HTR-8/SVneo (cell line): ENCODE measurements at places on chromosomes 2 and 18.

DNA sequence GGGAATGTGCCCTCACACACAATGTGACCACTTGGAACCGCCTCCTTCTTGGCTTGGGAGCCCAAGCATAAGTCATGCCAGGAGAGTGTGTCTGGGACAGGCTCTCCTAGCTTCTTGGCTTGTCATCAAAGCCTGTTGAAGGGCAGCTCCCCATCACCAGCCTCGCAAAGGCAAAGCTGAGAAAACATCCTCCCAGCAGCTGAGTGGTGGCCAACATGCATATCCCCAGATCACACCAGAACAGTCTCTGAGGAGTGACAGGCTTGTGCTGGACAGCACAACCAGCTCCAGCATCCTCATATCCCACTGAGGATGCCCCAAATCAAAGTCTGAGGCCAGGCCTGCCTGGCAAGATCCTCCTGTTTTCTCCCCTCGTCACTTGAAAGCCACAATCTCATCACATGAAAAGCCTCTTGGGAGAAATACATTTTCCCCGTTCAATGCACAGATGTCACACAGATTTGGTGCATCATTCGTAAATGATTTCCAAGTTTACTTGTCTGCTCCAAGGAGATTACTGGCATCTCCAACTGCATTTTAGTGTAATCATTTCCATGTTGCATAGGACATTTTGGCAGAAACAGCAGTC is 269.3 kb downstream of the TTC32 start:
- no peak for DNase-seq

GRCh38 chr2:231239751-231240150 is 41.3 kb downstream of the ARMC9 start:
- DNase-seq, result no peak

GRCh38 chr2:218028189-218028495 is 25.3 kb upstream of the TNS1 start:
- DNase-seq, result no peak

GRCh38 chr2:26569216-26570082 is 71.7 kb downstream of the CIB4 start:
- DNase-seq, result no peak

DNA sequence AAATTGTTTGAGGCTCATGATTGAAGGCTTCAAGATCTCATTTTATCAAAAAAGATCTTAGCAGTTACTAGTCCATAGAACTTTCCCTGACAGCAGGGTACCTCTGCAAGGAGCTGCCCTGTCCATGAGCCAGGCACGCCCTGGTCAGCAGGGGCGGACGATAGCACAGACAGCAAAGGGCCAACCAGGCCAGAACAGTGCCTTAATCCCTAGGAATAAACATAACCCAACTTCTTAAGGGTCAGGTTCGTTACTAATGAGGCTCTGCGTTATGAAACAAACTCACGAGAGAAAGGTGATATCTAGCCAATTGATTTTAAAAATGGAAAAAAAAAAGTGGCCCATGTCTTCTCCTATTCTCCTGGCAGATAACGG is 59.2 kb downstream of the BCL2 start:
- no peak for DNase-seq

GRCh38 chr18:32213693-32214092 is 23.9 kb downstream of the MEP1B start:
- no peak for DNase-seq
